GM12892 (cell line): ENCODE measurements at places on chromosomes 2 and 18.

DNA sequence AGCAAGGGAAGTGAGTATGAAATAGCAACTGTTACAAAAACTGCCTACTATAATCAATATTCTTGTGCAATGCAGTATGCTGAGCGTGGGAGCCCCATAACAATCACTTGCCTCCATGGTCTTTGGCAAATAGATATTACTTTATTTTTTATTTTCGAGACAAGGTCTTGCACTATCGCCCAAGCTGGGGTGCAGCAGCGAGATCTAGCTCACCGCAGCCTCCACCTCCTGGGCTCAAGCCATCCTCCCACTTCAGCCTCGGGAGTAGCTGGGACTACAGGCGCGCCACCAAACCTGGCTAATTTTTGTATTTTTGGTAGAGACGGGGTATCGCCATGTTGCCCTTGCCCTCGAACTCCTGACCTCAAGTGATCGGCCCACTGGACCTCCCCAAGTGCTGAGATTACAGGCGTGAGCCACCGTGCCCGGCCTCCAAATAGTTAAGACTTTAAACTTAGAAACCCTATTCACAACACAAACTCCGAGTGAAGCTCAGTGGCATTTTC lies 1.2 kb upstream of the CCNT2 start:
- DNase-seq: no peak

GRCh38 chr2:20652673-20653575 lies 2.0 kb upstream of the HS1BP3 start:
- DNase-seq: no peak

- DNase-seq: no peak
Measured at GRCh38 chr2:127172306-127172705, 47.8 kb downstream of the CYP27C1 start.

GRCh38 chr2:235070063-235070706 lies 118.4 kb downstream of the SH3BP4 start:
- DNase-seq: no peak

GRCh38 chr2:85277416-85278158 lies 50.2 kb downstream of the TGOLN2 start:
- no peak for DNase-seq

DNA sequence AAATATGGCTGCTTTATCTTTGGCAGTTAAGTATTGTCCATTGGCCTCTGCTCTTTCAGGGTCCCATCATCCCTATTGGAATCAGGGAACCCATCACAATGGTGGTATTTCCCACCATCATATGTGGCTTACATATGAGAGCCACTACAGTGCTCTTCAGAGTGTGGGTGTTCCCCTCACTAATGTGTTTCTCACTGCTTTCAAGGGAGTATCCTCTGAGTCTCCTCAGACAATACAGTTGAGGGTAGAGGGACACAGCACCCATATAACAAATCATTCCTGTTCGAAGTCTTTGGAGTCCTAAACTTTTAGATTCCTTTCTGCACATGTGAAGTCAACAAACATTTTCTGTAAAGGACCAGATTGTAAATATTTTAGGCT lies 48.8 kb upstream of the DNAJC10 start:
- no peak for DNase-seq

- no peak for DNase-seq
Measured at GRCh38 chr18:77093067-77093430, 39.5 kb downstream of the MBP start.

DNA sequence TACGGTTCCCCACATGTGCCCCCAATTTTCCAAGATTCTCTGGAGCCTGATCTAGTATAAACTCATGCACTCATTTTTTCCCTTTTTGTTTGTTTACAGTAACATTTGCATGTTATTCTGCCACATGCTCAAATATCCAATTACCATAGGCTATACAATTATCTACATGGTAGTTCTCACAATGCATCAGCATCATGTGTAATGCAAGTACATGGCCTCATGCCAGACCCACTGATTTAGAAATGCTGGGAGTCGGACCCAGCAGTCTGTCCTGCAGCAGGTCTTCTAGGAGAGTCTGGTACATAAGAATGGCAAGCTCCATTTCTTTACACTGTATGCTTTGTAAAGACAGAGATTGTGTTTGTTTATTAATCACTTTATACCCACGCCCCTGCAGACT lies 107.7 kb downstream of the CBLN2 start:
- DNase-seq: no peak
